ENCODE measurements at places on chromosomes 13 and 19.

- DNase-seq = no peak
These were observed 57.4 kb downstream of the MCF2L start for GRCh38 chr13:113026391-113026910.

DNA sequence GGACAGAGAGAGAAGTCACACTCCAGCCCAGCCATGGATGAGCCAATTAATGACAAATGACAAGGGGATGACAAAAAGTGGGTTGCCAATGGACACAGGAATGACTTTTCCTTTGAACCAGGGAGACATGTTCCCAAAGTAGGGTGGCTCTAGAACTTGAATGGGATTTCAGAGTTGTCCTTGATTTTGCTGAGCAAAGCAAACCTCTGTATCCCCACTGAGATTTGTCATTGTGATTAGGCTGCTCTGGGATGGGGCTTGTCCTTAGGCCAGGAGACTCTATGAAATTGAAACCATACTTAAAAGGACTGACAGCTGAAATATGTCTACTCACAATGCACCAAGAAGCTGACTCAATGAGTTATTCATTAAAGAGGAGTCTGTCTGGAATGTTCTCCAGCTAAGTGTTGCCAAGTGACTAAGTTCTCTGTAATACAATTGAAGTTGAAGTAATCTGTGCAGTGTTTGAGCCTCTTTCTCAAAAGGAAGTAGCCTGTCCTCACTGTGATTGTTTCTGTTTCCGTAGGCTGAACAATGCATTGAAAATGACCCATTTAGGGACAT is 69.0 kb upstream of the PCDH9 start:
- no peak for DNase-seq

GRCh38 chr19:16298334-16298733 is 26.3 kb upstream of the KLF2 start:
- DNase-seq = no peak

GRCh38 chr13:111999352-111999751 is 67.6 kb upstream of the SOX1 start:
- no peak for DNase-seq

GRCh38 chr13:29421118-29421517 is 174.4 kb downstream of the SLC7A1 start:
- no peak for DNase-seq

GRCh38 chr13:40247845-40248244 is 418.6 kb downstream of the FOXO1 start:
- no peak for DNase-seq

DNA sequence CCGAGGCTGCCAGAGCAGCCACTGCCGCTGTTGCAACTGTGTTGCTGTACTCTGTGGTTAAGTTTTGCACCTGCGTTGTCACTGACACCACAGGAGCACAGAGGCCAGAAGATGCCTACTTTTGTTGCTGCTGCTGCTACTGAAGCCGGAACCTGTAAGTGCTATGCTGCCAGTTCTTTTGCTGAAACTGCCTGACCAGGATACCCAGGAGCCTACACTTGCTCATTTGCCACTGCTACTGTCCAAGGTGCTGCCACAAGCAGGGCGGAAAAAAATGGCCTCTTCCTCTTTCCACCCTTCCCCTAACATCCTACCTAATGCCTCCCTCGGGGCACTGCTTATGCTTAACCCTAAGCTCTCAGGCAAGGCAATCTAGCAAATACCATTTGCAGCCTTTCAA is 29.0 kb upstream of the NBEA start:
- DNase-seq = no peak

- no peak for DNase-seq
These were observed 72.1 kb downstream of the KLF12 start for GRCh38 chr13:74061926-74062595.

DNA sequence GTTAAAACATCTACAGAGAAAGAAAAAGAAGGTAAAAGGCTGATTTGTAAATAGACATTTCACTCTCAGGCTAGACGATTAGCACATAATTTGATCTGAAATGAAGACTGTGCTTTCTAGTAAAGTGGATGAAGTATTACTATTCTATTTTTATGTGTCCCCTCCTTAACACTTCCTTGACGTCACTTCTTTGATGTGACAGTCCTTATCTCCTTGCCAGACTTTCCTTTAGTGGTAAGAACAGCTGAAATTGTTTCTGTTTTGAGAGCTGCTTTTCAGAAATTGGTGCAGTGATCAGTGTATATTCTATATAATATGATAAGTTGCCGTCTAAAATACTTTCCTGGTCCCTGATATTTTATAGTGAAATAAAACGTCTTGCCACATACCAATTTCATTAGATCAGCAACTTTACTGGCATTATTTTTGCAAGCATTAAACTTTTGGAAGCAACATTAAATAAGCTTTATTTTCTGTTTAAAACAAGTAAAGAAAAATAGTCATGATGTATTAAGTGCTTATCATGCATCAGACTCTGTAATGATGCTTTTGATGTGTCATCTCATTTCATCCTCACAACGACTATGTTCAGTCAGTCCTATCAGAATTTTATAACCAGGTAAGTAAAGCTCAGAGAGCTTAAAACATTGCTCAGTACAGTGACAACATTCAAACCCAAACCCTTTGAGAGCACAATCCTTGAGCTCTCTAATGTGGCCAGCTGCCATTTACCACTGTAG is 210.3 kb upstream of the PCDH9 start:
- no peak for DNase-seq

GRCh38 chr19:1942078-1942933 is 1.3 kb downstream of the CSNK1G2 start:
- peak; percentile 96 for DNase-seq

DNA sequence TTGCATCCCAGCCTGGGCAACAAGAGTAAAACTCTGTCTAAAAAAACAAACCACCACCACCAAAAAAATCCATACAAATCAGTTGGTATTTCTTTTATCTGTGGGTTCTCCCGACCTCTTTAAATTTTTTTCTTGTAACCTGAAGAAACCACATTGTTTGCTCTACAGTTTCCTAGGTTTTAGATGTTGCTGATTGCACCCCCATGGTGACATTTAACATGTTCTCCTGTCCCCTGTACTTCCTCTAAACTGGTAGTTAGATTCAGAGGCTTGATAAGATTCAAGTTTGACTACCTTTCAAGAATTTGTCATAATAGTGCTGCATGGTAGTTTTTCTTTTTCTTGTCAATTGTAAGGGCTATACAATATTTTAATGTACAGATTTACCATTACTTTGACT is 24.0 kb downstream of the ALG5 start:
- DNase-seq = no peak
